ENCODE measurements at places on chromosomes 6 and 20. TPM values are rescaled to one million over a fixed set of nuclear protein-coding genes. Genes with fewer than 3 reads are reported as not detected.

DNA sequence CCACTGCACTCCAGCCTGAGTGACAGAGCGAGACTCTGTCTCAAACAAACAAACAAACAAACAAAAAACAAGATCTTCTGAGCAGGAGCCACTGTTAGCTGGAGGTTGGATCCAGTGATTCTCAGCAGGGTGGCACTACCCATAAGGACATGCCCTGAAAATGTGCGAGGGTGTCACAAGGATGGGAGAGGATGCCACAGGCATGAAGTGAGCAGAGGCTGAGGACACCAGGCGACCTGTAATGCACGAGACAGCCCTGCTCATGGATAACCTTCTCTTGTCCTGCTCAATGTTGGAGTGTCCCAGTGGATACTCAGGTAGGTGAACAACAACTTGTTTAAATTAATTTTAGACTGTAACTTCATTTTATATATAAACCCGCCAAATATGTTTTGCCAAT lies 76.8 kb downstream of the KCNB1 start:
- no peak for DNase-seq

DNA sequence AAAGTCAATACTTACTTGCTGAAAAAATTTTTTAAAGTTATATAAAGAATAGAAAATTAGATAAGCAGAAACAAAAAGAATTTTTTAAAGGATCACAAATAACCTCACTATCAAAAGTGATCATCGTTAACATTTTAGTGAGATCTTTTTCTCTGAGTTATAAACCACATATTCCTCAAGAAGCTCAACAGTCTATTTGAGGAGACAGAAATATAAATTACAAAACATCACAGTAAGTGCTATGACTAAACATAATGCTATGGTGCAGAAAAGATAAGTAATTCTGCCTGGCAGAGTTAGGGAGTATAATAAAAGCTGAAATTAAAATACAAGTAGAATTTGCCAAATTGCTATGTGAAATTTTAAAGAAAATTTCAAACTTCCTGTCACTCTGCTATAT lies 226.7 kb downstream of the LMBRD1 start:
- no peak for DNase-seq

GRCh38 chr6:14276667-14277404 lies 159.3 kb downstream of the CD83 start:
- no peak for DNase-seq

DNA sequence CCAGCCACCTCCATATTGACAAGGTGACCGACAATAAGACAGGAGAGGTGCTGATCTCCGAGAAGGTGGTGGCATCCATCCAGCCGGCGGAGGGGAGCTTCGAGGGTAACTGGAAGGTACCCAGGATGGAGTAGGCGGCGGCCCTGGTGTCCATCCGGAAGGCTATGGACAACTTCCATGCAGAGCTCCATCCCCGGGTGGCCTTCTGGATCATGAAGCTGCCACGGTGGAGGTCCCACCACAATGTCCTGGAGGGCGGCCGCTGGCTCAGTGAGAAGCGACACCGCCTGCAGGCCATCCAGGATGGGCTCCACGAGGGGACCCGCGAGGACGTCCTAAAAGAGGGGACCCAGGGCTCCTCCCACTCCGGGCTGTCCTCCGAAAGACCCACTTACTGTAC lies 17.0 kb downstream of the DEFB115 start:
- no peak for DNase-seq

- DNase-seq = no peak
These were observed 84.9 kb upstream of the NAA20 start for GRCh38 chr20:19932170-19932667.

- peak; percentile 49 for DNase-seq
These were observed 16.0 kb downstream of the ACSS1 start for GRCh38 chr20:25041813-25042530.

GRCh38 chr20:23832775-23833513 lies 6.4 kb upstream of the CST2 start:
- no peak for DNase-seq

FAM209B gene
- not detected for total RNA-seq

- DNase-seq = no peak
These were observed 12.1 kb downstream of the TJAP1 start for GRCh38 chr6:43489277-43490072.

DNA sequence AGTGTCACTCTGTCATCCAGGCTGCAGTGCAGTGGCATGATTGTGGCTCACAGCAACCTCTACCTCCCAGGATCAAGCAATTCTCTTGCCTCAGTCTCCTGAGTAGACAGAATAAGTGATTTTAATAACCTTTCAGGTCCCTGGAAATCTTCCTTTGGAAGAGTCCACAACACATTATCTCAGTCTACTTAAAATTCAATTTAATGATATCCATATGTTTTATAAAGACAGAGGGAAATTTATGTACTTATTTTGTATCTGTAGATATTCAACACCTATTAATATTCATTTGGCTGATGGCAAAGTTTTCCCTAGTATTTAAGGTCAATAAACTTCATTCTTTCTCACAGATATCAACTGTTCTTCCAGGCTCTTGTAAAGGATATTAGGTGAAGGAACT lies 881.4 kb upstream of the GJE1 start:
- no peak for DNase-seq

GRCh38 chr6:147728903-147729302 lies 220.4 kb downstream of the SAMD5 start:
- no peak for DNase-seq

MEI4 gene
- not detected for total RNA-seq

GRCh38 chr6:42599558-42599957 lies 35.7 kb downstream of the UBR2 start:
- no peak for DNase-seq

- no peak for DNase-seq
These were observed 30.0 kb upstream of the TPD52L1 start for GRCh38 chr6:125123468-125124048.

- DNase-seq = no peak
These were observed 5.1 kb downstream of the CDKAL1 start for GRCh38 chr6:20539387-20539786.

GRCh38 chr6:56245903-56246351 lies 1.5 kb downstream of the COL21A1 start:
- no peak for DNase-seq

- no peak for DNase-seq
These were observed 33.9 kb downstream of the CYP39A1 start for GRCh38 chr6:46618726-46619125.

MUCL3 gene
- not detected for total RNA-seq

DNA sequence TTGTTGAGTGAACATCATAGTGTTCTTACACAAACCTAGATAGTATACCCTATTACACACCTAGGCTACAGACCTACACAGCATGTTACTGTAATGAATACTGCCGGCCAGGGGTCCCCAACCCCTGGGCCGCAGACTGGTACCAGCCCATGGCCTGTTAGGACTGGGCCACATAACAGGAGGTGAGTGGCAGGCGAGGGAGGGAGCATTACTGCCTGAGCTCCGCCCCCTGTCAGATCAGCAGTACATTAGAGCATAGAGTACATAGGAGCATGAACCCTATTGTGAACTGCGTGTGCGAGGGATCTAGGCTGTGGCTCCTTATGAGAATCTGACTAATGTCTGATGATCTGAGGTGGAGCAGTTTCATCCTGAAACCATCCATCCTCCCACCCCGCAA lies 126.3 kb downstream of the PRND start:
- no peak for DNase-seq

GABRR1 gene
- total RNA-seq = not detected

MANEA gene
- total RNA-seq = 17.7 TPM

DNA sequence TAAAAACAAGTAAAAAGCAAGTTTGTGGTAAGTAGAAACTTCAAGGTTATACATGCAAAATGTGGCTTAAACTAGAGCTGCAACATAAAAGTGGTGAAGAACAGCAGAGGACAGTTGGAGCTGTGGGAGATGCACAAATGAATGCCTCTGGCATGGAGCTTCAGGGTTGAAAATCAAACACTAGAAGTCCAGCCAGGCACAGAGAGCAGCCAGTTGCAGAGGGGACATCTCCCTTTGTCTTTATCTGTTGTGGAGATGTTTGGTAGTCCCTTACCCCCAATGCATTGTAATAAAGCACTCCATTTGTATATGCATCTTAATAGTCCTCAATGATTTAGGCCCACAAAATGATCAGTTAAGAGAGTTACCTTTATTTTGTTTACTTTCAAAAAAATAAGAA lies 73.1 kb upstream of the C20orf144 start:
- DNase-seq = no peak

TOP1 gene
- total RNA-seq = 42.6 TPM

LBP gene
- total RNA-seq = not detected

HTR1E gene
- total RNA-seq = not detected

PREX1 gene
- total RNA-seq = 3.0 TPM

- peak; percentile 86 for DNase-seq
These were observed 41.9 kb upstream of the MRGBP start for GRCh38 chr20:62754122-62754990.

- DNase-seq = no peak
These were observed 99.0 kb upstream of the SOX4 start for GRCh38 chr6:21494505-21494904.

DNA sequence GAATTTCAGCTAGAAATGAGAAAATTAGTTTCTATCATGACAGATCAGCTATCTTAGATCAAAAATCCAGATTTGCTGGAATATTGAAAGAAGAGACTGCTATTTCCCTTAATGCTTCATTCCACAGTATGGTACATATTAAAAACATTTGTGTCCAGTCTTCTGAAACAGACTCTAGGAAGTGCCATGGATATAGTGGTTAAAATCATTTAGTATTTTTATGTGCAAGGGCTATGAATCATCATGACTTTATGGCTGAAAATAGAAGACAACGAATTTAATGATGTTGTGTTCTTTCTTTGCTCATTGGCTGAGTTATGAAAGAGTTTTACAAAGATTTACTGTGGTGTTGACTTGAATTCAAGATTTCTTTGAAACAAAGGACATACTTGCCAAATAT lies 146.6 kb downstream of the ANKRD60 start:
- no peak for DNase-seq

DNA sequence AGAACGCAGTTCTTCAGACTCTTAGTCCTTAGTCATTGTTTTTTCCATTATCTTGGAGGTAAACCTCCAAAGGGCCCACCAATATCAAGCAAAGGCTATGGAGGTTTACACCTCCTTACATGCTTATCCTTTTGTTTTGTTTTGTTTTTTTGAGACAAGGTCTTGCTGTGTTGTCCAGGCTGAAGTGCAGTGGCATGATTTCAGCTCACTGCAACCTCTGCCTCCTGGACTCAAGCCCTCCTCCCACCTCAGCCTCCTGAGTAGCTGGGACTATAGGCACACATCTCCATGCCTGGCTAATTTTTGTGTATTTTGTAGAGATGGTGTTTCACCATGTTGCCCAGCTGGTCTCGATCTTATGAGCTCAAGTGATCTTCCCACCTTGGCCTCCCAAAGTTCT lies 26.3 kb downstream of the ADGRG6 start:
- DNase-seq = no peak

DNA sequence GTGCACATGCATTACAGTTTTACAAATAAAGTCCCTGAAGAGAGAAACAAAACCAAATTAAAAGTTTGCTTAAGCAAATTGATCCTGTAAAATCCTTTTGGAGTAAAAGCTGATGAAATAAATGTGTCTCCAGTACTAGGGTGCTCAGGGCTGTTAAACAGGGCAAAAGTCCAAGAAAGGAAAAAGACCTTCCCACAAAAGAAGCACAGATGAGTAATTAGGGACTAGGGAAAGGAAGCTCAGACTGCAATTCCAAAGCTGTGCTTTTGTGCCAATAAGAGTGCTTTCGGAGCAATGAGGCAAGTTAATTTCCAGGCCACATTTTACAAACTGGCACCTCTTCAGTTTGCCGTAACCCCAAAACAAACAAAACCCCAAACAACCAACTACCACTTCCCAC lies 10.4 kb upstream of the RNF182 start:
- DNase-seq = no peak

EPHA7 gene
- 55.4 TPM for total RNA-seq

NHSL1 gene
- 17.2 TPM for total RNA-seq

- no peak for DNase-seq
These were observed 6.4 kb downstream of the TP53INP2 start for GRCh38 chr20:34710568-34710839.

PBOV1 gene
- total RNA-seq = not detected

DNA sequence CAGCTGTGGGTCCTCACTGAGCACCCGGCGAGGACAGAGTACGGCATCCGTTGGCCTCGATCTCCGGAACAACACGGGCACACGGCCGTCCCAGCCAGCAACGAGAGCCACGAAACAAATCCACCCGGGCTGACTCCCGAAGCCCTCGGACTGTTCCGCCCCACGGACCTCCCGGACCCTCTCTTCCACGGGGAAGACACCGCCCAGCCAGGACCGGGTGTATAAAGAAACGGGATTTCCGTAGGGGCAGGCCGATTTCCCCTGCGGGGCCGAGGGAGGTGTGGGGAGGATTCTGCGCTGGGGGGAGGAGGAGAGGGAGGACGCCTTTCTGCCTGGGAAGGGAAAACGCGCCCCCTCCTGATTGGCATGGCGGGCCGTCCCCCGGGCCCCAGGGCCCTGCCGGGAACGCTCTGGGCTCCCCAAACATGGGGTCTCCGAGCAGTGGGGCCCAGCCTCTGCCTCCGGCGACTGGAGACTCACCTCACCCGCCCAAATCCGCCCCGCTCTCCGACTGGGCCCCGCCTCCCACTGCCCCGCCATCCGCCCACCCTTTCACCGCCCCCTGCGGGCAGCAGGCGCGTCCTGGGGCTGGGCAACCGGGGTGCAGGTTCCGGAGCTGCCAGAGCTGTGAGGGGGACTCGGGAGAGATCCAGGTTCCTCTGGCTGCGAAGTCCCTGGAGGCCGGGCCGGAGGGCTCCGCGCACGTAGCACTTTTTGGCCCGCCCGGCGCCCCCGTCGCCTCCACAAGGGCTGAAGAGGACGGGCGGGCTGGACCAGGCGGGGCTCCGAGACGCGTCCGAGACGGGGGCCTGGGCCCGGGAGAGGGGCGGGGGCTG lies 679 bp upstream of the PPDPF start:
- peak; percentile 88 for DNase-seq

DNA sequence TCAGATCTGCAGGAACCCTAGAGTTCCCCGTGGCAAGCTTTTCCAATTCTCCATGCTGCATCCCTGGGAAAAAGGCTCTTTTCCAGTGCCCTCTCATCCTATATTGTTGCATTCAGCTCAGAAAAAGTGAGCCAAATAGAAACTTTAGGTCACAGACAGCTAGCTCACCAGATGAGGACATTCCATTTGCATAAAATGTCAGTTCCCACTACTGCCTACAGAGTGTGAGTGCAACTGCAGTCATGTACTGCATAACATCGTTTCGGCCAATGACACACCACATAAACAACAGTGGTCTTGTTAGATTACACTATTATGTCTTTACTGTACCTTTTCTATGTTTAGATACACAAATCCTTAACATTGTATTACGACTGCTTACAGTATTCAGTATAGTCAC lies 8.6 kb downstream of the HS3ST5 start:
- no peak for DNase-seq

- DNase-seq = peak; percentile 82
These were observed 546 bp upstream of the KLHL32 start for GRCh38 chr6:96923871-96924493.

- no peak for DNase-seq
These were observed 273.3 kb downstream of the ALDH8A1 start for GRCh38 chr6:134676307-134677281.

DNA sequence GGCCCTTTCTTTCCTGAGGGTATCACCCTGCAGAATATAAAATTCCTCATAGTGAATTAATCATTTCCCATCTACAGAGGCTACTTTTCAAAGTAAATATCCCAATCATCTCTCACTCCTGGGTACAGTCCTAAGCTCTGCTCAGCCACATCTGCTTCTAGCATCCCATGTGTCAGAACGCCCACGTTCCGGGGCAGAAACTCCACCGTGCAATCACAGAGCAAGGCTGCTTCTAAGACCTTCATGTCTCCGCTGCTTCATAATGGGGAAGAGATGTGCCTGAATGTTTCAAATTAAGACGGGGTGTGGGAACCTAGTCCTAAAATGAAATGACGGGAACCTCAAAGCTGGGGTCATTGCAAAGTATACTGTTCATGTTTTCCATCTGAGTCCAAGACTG lies 208.8 kb upstream of the GMDS start:
- DNase-seq = no peak

MAP7 gene
- total RNA-seq = 0.77 TPM

Data from chondrocyte (in vitro differentiated cells).